ENCODE measurements at places on chromosomes 12 and 14. TPM values are rescaled to one million over a fixed set of nuclear protein-coding genes. Genes with fewer than 3 reads are reported as not detected.

The BCAT1 gene
- 18.5 TPM for total RNA-seq

The JDP2 gene
- 4.3 TPM for total RNA-seq

The ALDH2 gene
- 33.3 TPM for total RNA-seq

The OR6C75 gene
- not detected for total RNA-seq

The DIO2 gene
- total RNA-seq = 0.09 TPM

The MYF6 gene
- 0.09 TPM for total RNA-seq

The OR4N5 gene
- not detected for total RNA-seq

The MSI1 gene
- 0.05 TPM for total RNA-seq

The TAS2R31 gene
- 2.0 TPM for total RNA-seq

The CD27 gene
- total RNA-seq = 42.3 TPM

The KRT72 gene
- total RNA-seq = 0.33 TPM

The IL26 gene
- not detected for total RNA-seq

The RIPK3 gene
- total RNA-seq = 10.9 TPM

The ANO4 gene
- total RNA-seq = 0.28 TPM

The TUNAR gene
- 0.09 TPM for total RNA-seq

The RHOJ gene
- total RNA-seq = 1.0 TPM

The UNC79 gene
- total RNA-seq = 0.05 TPM

The CRACR2A gene
- total RNA-seq = 9.4 TPM

All from thymus (tissue), 14 donors.